Nucleus accumbens (tissue), 56 donors: ENCODE measurements at places on chromosomes 7 and 10.

GRCh38 chr10:30538086-30538485 lies 91.5 kb downstream of the LYZL2 start:
- DNase-seq = no peak

DNA sequence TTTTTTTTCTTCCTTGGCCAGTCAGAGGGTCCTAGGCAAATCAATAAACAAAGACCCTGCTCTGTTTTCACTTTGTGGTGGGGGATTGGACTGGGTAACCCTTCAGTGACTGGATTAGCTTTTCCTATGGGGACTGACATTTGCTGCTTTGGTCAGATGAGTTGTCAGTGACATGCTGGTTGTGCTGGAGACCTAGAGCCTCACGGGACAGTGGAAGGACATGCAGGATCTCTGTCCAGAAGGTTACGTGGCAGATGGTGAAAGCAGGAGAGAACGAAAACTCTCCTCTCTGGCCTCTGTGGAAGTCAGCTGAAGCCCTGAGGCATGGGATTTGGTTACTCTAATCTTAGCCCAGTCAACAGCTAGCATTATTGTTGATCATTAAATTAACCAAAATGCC lies 90.0 kb upstream of the BMPER start:
- no peak for DNase-seq

DNA sequence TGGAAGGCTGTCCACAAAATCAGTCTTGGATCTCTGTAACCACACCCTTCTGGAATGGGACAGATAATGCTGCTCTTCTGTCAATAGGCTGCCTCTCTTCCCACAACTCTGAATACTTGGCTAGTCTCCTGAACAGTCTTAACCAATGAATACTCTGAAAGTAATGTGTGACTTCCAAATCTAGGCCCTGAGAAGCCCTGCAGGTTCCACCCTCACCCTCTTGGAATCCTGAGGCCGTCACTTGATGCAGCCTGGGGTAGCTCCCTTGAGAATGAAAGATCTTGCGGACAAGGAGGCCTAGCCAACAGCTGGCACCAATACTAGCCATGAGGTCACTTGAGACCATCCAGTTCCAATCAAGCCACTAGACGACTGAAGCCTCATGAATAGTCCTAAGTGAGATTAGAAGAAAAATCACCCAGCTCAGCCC lies 109.2 kb downstream of the ARHGAP12 start:
- no peak for DNase-seq

GRCh38 chr10:84204122-84204521 lies 9.8 kb downstream of the CDHR1 start:
- no peak for DNase-seq

DNA sequence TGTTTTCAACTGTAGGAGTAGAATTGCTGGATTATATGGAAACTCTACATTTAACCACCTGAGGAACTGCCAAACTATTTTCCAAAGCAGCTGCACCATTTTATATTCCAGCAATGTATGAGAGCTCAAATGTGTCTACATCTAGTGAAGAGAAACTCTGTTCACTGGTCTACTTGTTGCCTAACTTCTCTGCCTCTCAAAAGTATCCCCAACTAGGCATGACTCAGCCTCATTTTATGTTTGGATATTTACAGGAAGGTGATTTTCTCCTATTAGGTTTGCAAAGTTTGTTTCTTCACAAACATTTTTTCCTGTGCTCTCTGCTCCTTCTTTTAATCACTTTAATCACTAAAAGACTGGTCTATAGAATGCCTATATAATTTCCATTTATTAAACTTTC lies 37.1 kb upstream of the SRI start:
- DNase-seq = no peak

GRCh38 chr7:22286436-22286835 lies 70.5 kb downstream of the RAPGEF5 start:
- no peak for DNase-seq

- DNase-seq = no peak
These were observed 18.6 kb upstream of the HSPA12A start for GRCh38 chr10:116760919-116761318.

DNA sequence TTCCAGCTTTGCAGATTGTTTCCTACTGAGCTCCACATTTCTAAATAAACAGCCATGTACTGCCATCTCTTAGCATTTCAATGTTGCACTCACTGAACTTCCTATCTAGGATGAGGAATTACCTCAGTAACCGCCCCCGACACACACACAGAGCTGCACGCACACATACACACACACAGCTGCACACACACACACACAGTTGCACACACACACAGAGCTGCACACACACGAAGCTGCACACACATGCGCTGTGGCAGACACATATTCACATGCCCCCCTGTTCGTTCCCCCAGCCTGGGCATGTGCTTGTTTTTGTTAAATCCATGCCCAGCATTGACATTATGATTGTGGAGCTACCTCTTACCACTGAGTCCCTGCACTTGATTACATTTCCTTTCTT lies 39.6 kb upstream of the CNPY1 start:
- DNase-seq = no peak

GRCh38 chr7:39605087-39605486 lies 18.3 kb upstream of the RALA start:
- no peak for DNase-seq

GRCh38 chr10:29435809-29436501 lies 147.1 kb downstream of the LYZL1 start:
- no peak for DNase-seq

GRCh38 chr10:21744223-21744622 lies 210.2 kb downstream of the MLLT10 start:
- no peak for DNase-seq

- DNase-seq = no peak
These were observed 47.4 kb downstream of the PPP1R17 start for GRCh38 chr7:31734456-31734855.

DNA sequence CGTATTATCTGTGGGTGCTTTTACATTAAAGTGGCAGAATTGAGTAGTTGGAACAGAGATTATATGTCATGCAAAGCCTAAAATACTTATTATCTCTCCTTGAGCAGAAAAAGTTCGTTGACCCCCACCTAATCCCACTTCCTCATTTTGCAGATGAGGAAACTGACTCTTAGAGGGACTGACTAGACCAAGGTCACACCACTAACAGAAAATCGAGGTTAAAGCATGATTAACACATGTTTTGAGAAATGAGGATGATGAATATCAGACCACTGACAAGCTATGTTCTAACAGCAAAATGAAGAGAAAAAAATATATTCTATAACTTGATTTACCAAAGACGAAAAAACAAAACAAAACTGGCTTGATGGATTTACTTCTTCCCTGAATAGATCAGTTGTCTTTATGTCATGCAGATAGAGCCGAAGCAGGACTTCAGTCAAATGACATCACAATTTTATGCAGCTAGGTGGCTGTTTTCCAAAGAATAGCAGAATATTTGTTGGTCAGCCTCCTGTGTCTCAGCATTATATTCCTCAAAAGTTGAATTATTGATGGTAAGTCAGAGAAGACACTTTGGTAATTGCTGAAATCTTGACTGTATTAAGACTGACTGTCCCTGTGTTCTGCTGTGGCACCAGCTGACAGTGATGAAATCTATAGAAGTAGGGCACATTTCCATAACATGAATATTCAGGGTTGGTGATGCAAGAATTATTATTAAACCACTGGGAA lies 24.2 kb upstream of the SMIM30 start:
- no peak for DNase-seq

GRCh38 chr7:126702242-126703016 lies 550.3 kb downstream of the GRM8 start:
- no peak for DNase-seq

DNA sequence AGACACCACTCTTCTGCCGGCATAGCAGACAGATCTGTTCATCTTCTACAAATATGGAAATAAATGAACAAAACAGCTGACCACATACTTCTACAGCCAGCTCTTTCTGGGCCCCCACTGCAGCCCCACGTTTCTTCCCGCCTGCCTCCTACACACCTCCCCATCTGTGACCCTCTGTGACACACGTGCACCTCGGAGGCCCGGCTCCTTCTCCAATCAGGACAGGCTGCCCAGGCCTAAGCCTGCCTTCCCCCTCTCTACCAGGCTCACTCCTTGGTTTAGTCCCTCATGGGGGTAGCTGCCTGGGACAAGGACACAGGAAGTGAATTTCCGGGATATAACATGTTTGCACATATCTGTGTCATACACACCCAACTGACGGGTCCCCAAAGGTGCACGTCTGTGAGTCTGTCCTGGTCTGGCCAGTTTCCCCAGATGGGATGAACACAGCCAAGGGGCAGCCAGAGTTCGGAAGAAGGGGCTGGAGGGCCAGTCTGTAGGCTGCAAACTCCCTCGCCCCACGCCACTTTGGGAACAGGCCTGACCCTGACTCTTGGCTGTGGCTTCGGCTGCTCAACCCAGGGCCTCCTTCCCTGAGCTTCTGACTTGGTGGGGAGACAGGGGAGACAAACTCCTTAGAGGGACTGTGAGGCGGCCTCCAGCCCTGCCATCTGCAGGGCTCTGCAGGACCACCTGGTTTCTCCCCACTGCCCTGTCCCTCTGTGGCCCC lies 30.3 kb downstream of the PITRM1 start:
- DNase-seq = no peak

- no peak for DNase-seq
These were observed 12.0 kb downstream of the FXYD4 start for GRCh38 chr10:43383204-43383971.

DNA sequence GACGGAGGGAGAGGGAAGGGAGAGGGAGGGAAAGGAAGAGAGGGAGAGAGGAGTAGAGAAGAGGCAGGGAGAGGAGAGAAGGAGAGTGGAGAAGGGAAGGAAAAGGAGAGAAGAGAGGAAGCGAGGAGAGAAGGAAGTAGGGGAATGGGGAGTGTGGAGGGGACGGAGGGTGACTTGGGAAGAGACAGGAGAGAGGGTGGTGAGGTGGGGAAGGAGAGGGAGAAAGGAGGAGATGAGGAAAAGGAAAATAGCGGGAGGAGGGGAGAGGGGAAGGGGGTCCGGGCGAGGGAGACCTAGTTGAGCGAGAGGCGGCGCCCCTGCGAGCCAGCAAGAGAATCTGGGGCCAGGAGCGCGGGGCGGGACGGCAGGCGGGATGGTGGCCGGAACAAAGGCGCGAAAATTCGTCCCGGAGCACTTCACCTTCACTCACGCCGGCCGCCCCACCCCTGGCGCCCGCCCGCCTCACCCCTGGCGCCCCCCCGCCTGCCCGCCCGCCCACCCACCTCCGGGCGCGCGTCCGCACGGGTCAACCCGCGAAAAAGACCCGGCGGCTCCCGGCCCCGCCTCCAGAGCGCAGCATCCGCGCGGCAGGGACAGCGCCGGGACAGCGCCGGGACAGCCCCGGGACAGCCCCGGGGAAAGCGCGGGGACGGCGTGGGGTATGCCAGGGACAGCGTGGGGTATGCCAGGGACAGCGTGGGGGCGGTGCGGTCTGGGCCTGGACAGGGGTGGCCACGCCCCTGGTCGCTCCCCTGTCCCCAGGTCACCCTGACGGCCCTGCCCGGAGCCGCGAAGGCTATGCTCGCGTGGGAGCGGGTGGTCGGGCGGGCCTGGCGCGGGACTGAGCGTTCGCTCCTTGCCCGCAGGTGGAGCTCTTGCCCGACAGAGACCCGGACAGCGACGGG lies 4.2 kb downstream of the VSTM2A start:
- peak; percentile 57 for DNase-seq

DNA sequence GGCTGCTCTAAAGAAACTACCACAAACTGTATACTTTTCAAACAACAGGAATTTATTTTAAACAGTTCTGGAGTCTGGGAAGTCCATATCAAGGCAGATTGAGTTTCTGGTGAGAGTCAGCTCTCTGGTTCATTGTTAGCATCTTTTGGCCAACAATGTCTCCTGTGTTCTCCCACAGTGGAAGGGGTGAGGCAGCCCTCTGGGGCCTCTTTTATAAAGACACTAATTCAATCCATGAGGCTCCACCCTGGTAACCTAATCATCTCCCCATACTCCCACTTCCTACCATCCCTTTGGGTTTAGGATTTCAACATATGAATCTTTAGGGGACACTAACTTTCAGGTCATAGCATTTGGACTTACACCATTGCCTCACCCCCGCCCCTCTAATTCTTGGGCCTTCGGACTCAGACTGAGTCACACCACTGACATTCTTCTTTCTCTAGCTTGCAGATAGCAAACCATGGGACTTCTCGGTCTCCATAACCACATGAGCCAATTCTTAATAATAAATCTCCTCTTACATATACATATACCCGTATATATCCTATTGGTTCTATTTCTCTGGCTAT lies 64.3 kb upstream of the ANTXRL start:
- no peak for DNase-seq

GRCh38 chr7:152115021-152115718 lies 89.7 kb downstream of the GALNT11 start:
- no peak for DNase-seq

DNA sequence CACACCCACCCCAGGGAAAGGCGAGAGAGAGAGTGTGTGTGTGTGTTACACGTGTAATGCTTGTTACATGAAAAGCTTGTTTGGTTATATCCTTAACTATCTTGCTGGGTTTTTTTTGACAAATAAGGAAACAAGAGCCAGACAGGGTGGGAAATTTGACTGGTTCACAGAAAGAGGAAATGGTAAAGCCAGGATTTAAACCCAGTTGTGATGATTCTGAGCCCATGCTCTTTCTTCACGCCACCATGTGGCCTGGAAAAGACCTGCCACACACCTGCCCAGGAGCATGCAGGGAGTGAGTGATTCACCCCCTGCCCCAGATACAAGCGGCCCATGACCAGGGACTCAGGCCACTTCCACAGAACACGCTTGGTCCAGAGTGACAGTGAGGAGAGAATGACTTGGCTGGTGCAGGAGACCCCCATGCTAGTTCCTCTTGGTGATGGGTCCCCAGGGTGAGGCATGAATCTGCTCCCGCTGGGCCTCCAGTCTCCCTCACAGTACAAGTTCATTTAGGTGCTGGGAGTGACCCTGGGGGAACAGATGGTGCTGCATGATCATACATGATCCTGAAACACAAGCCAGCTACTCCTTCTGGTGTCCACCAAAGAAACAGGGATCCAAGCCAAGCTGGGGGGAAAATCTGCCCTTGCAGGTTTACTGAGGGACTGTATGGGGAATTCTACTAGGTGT lies 21.0 kb upstream of the EIF5AL1 start:
- DNase-seq = no peak

DNA sequence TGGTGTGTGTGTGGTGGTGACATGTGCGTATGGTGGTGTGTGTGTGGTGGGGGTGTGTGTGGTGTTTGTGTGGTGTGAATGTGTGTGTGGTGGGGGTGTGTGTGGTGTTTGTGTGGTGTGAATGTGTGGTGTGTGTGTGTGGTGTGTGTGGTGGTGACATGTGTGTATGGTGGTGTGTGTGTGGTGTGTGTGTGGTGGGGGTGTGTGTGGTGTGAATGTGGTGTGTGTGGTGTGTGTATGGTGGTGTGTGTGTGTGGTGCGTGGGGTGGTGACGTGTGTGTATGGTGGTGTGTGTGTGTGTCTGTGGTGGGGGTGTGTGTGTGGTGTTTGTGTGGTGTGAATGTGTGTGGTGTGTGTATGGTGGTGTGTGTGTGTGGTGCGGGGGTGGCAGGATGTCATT lies 453.1 kb downstream of the DNAJB6 start:
- DNase-seq = no peak

GRCh38 chr7:155744971-155745683 lies 67.1 kb downstream of the SHH start:
- DNase-seq = no peak
